Kidney tubule cell (primary cell): ENCODE measurements at places on chromosomes 11 and 22.

DNA sequence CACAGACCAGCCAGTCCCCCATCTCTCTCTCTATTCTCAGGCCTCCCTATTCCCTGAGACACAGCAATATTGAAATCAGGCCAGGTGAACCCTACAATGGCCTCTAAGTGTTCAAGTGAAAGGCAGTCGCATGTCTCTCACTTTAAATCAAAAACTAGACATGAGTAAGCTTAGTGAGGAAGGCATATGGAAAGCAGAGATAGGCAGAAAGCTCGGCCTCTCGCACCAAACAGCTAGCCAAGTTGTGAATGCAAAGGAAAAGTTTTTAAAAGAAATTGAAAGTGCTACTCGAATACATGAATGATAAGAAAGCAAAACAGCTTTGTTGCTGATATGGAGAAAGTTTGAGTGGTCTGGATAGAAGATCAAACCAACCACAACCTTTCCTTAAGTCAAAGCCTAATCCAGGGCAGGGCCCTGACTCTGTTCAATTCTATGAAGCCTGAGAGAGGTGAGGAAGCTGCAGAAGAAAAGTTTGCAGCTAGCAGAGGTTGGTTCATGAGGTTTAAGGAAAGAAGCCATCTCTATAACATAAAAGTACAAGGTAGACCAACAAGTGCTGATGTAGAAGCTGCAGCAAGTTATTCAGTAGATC is 19.8 kb upstream of the MPZL2 start:
- DNase-seq: no peak

DNA sequence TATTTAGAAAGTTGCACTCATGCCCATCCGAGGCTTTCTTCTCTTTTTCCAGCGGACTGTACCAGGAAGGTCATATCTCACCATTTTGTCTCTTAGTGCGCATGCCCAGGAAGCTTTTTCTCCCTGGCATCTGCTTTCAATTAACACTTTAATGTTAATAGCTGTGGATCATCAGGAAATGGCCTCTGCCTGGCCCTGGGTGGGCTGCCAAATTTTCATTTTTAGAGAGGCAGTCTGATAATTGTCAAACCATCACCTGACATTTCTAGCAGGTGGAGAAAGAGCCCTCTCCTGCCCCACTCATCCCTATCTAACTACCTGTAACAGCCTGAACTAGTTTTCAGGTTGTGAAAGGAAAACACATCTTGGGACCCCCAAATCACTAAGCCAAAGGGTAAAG is 257.4 kb upstream of the LRRC4C start:
- DNase-seq: no peak

- DNase-seq: no peak
Measured at GRCh38 chr11:128311742-128312719, 275.3 kb downstream of the ETS1 start.

GRCh38 chr22:23067691-23068090 is 2.6 kb upstream of the GNAZ start:
- no peak for DNase-seq

DNA sequence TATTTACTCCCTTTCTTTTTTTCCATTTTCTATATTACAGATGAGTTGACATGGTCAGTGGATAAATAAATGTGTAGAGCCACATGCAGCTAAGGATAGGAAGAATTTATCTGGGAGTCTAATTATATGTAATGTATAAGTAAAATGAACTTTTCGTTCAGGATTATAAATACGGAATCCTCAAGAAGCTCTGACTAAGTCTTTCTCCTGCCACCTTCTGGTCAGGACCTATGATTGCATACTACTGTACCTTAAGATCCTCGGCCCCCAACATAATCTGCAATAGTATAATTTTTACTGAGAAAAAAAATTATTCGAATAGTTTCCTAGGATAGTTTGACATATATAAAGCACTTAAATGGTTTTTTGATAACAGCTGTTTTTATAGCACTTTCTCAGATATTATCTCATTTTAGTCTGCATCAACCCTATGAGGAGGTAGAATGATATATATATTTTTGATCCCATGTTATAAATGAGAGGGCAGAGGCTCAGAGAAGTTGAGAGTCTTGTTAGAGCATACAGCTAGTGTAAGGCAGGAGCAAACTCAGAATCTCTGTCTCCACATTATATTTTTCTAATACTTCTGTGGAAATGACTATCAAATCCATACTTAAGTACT is 36.1 kb downstream of the CCDC90B start:
- peak; percentile 46 for DNase-seq

GRCh38 chr11:71543866-71544265 is 4.4 kb upstream of the KRTAP5-9 start:
- no peak for DNase-seq

- DNase-seq: no peak
Measured at GRCh38 chr11:126123686-126124085, 61.0 kb upstream of the CDON start.

- DNase-seq: no peak
Measured at GRCh38 chr11:22884217-22884616, 23.9 kb upstream of the CCDC179 start.

DNA sequence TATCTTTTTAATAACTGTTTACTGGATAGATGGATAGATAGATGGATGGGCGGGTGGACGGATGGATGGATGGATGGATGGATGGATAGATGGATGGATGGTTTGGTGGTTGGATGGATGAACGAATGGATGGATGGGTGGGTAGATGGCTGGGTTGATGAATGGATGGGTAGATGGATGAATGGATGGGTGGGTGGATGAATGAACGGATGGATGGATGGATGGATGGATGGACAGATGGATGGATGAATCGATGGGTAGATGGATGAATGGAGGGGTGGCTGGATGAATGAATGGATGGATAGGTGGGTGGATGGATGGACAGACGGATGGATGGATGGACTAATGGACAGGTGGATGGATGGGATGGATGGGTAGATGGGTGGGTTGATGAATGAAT is 13.8 kb upstream of the SLC22A12 start:
- no peak for DNase-seq
